Cortex of kidney (tissue), 1 donor: ENCODE measurements at places on chromosomes 2 and 18.

DNA sequence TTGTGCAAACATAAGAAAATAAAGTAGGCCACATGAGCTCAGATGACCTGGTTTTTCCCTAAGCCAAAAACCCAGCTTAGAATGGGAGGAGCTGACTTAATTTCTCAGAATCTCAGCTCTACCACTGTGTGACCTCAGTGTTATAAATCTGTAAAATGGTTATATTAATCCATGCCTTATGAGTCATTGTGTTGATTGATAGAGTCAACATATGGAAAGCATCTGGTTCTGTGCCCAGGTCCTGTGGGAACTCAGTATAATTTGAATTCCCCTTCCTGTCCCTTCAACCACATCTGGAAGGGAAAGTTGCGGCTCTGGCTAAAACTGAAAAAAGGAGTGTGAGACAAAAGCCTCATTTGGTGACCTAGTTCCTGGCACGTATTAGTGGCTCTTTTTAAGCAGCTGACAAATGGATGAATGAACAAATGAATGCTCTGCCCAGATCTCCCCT is 25.7 kb downstream of the TMEM177 start:
- no peak for DNase-seq

- DNase-seq: no peak
Measured at GRCh38 chr2:55118643-55119083, 68.4 kb upstream of the RTN4 start.

GRCh38 chr2:656676-657075 is 20.5 kb downstream of the TMEM18 start:
- no peak for DNase-seq

- no peak for DNase-seq
Measured at GRCh38 chr2:16408331-16409005, 257.2 kb downstream of the CYRIA start.

GRCh38 chr18:3294435-3295080 is 32.6 kb downstream of the MYL12B start:
- DNase-seq: no peak

DNA sequence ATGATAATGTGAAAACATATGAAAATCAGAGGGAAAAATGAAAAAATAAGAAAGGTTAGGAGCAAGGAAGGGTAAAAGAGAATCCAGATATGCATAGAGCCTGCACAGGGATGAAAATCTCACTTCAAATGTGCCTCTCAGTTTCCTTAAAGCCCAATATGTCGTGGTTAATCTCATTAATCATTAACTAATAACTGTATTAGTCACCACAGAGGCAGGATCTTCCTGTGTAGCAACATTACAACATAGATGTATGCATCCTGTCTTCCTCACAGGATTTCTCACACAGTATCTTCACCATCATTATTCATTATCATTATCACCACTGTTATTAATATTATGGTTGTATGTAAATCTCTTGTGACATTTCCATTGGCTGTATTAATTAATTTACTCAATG is 361.2 kb upstream of the SOX11 start:
- no peak for DNase-seq

GRCh38 chr2:241271706-241272302 is 43.7 kb downstream of the HDLBP start:
- DNase-seq: no peak

DNA sequence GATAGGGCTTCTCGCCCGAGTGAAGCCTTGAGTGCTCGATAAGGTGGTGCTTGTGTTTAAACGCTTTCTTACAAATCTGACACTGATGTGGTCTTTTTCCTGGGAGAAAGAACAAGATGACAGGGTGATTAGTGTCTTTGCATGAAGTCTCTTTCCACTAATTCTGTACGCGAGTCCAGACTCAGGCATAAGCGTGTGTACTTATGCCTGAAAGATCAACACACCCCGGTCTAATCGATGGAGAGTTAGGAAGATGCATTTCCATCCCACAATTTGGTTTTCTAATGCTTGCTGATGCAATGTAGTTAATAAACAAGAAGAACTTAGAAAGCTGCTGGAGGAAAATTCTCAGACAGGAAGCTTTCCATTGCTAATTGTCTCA is 130.0 kb downstream of the ZEB2 start:
- no peak for DNase-seq

- DNase-seq: no peak
Measured at GRCh38 chr2:187105218-187105617, 256.2 kb upstream of the ZSWIM2 start.

- no peak for DNase-seq
Measured at GRCh38 chr2:45103351-45104345, 94.4 kb upstream of the SIX2 start.

GRCh38 chr2:32910883-32911598 is 35.7 kb upstream of the LTBP1 start:
- no peak for DNase-seq

GRCh38 chr2:74109551-74109950 is 38.2 kb downstream of the BOLA3 start:
- no peak for DNase-seq

GRCh38 chr2:68931799-68932198 is 20.9 kb downstream of the GKN2 start:
- DNase-seq: no peak

GRCh38 chr2:10410823-10411437 is 37.2 kb downstream of the ODC1 start:
- no peak for DNase-seq

- DNase-seq: peak; percentile 47
Measured at GRCh38 chr2:85308896-85309555, 18.8 kb downstream of the TGOLN2 start.

GRCh38 chr2:20781656-20782265 is 41.1 kb downstream of the LDAH start:
- DNase-seq: no peak

DNA sequence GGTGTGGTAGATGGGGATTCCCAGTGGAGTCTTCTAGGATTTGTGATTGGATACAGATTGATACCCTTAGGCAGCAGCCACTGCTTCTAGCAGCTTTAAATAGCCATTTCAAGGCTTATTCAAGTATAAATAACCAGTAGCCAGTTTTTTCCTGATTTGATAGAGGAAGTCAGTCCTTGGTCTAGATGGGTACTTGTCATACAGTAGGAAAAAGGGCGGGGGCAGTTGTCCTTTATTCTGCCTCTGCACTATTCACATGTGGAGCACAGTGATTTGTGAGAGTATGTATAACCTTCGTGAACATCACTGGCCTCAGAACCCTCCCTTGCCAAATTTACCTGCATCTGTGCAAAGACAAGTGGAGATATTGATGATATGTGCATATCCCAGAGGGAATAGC is 6.8 kb downstream of the PPP1CB start:
- no peak for DNase-seq

DNA sequence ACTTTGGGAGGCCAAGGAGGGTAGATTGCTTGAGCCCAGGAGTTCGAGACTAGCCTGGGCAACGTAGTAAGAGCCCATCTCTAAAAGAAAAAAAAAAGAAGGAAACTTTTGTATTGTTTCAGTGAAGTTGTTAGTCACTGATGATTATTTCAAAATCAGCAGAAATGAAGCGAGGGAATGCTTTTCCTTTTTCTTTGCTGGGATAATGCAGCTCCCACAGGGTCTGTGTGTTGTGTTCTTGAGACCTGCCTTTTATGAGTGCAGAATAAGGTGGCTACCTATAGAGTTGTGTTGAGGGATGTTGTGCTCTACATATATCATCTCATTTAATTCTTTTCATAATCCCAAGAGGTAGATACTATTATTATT is 11.7 kb downstream of the TM4SF20 start:
- no peak for DNase-seq

DNA sequence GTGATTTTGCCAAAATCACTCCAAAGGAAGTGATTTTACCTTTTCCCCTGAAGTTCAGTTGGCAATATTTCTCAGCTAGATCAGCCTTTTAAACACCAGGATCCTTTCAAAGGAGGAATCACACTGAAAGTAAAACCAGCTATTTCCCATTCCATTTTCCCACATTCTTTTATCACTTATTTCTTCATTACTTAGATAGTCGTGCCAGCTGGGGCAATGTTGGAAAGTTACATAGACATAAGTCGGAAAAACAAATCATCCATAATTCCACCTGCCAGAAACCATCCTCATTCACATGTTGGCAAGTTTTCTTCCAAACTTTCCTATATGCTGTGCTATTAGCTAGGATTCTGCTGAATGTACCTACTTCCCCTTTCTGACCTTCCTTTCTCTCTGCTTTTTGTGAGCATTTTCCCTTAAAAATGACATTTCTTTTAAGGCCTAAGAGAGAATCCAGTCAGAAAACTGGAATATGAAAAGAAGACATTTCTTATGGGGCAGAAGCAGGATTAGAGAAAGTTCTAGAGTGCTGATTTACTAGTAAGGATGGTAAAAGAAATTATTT is 170.0 kb upstream of the STK17B start:
- no peak for DNase-seq

DNA sequence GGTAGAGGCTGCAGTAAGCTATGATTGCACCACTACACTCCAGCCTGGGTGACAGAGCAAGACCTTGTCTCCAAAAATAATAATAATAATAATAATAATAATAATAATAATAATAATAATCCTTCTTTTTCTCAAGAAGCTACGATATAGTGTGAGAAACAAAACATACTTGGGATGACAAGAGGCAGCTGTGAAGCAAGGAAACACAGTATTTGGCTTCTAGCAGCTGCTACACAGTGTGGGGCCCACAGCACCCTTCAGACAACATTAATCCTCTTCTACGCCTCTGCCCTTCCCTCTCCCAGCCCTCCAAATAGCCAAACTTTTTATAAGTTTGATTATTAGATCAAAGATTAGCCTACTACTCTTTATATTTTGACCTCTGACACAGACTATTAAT is 62.2 kb downstream of the MYOM1 start:
- DNase-seq: no peak

DNA sequence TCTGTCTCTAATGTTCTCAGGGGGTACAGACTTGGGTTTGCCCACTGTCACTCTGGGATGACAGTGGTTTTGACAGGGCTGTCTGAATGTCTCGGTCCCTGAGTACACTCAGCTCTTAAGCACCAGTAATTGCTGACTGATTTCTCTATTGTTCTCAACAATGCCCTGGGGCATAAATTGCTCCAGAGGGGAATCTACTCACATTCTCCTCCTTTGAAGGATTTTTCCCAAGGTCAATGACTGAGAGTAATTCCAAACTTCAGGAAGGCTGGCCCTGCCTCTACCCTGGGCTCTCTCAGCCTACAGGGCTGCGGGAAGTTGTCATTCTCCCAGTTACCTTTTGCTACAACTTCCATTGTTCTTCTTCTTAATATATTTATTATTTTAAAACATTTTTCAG is 36.5 kb downstream of the MC2R start:
- no peak for DNase-seq

DNA sequence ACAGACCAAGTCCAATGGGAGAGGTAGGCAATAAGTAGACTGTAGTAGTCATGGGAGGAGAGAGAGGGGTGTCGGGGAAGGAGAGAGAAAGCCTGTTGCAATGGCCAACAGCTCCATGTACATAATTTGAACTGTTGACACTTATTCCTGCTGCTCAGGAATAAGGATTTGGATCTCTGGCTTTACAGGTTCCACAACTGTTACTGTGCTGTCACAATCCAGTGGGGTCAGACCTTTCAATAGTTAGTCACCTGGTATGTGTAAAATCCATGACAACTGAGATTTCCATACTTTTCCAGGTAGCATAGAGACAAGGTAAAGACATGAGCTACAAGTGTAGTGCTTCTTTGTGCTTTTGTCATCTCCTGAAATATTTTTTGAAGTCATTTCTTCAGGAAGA is 47.5 kb upstream of the RIOK3 start:
- DNase-seq: no peak
